EH (cell line): ENCODE measurements at places on chromosomes 1 and 21.

GRCh38 chr1:25073640-25074270, 143.7 kb upstream of the RUNX3 start:
- DNase-seq = no peak

DNA sequence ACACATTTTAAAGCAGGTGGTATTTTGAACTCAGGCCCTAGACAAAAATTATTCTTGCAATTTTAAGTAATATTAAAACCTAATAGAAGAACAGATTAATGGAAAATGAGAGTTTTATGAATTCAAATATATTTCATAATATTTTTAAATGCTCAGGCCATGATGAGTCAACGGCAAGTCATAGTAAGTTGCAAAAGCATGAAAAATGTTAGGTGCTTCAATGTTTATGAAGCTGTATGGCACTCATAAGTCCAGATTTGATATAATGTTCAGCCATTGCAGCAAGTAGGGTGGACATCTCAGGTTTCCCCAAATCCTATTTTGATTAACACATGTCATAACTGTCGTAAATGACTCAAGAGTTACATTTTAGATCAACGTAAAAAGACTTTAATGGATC, 112.6 kb downstream of the GRIK1 start:
- DNase-seq = no peak

- DNase-seq = peak; percentile 49
Observed at GRCh38 chr1:101105877-101106276, 80.3 kb upstream of the DPH5 start.

DNA sequence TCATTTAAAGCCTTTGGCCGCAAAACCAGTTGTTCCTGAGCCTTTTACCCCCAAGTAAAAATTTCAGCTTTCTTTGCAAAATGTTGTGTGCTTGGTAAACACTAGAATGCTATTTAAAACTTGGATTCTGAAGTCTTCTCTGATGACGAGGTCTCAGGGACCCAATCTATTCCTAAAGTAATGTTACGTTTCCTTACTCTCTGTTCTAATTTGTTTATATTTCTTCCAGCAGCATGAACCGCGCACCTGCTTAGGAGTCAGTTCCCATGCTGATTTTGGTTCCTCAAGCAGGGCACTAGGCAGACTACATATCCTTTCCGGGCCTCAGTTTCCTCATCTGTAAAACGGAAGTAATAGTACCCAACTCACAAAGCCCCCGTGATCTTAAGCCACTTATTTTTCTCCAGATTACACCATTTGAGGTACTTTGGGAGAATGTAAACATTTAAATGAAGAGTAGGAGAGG, 969 bp upstream of the ALDH4A1 start:
- DNase-seq = no peak

DNA sequence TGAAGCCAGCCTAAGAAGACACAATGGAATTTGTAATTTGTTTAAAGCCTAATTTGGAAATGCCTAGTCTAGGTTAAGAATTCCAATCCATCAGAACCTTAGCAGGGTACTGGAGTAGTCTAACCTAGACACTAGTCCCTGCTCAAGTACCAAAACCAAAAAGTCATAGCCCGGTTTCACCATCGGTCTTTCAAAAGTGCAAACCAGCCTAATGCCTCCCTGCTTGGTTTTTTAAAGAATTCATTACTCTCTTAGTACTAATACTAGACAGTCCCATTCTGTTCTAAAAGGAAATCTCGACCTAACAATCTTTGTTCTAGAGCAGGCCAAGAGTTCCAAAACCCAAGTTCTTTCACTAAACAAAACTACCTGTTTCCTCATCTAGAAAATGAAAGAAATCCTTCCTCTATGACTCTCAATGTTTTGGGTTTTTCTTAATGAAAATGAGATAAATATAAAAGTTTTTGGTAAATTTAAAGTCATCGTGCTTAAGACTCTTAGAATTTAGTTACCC, 2.6 kb downstream of the PUM1 start:
- DNase-seq = no peak

DNA sequence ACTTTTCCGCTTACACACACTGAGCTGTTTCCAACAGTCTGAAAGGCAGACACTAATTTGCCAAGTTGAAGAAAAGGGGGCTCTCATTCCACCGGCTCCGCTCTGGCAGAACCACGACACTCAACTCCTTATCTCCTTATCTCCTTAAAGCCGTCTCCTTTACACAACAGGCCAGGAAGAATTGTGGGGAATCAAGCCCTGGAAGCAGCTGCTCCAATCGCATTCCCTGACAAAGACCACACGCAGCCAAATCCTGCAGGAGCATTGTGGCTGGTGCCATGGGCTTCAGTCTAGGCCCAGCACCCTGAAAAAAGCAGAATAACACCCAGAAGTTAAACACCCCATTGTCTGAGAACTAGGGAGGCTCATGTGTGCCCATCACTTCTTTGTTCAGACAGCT, 24.1 kb downstream of the SUSD4 start:
- no peak for DNase-seq

DNA sequence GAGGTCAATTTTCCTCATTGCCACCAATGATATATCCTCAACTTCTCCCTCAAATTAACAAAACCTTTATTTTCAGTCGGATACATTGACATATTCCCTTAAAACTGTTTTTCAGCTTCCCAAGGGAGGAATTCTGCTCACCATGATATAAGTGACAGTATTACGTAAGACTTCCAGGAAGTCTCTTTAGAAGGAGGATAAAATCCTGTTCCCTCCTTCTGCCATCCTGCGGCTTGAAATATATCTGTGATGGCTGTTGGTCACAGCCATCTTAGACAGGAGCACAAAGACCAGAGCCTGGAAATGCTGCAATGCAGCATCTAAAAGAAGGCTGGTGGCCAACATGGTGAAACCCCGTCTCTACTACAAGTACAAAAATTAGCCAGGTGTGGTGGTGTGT, 270.4 kb downstream of the GPATCH2 start:
- no peak for DNase-seq

DNA sequence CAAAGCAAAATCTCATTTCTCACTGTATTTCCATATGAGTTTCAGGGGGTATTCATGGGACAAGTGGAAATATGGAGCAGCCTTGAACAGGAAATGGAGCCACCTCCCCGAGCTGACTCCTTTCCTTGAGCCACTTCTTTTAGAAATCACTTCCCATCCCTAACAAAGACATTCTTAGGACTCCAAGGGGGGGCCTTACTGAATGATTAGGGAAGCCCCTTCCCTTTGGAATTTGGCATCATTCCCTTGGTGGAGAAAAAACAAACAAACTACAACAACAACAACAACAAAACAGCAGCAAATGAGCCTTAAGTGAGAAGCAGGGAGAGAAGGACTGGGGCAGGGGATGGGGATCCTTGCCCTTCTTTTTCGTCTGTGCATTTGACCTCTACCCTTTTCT, 278.3 kb downstream of the ZNF648 start:
- no peak for DNase-seq

- no peak for DNase-seq
Observed at GRCh38 chr1:202619505-202619904, 90.7 kb downstream of the SYT2 start.

DNA sequence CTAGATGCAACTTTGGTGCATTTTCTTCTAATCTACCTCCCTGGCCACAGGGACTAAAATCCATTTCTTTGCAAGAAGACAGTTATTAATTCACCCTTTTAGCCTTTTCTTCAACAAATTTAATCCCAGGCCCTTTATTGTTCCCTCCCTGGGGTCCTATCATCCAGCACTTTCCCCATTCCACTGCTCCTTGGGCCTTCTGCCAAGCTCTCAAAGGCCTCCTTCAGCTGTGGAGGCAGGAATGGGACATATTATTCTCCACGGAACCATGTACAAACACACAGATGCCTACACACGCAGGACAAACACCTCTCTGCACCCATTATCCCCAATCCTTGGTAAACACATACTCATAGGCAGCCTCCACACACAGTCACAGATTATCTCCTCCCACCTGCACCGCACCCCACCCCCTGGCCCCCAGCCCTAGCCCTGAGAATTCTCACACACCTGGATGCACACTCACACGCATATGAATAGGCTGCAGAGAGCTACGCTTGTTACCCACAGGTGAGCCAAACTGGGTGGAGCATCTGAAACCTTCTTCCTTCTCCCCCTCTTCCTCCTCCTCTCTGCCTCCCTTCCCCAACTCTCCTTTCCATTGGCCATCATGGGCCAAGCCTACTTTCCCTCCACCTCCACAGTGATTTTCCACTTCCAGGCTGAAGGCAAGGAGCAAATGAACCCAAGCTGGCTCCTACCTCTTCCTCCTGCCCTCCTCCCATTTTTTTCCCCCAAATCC, 11.7 kb downstream of the TAGLN2 start:
- DNase-seq = no peak

- DNase-seq = no peak
Observed at GRCh38 chr1:17447501-17447992, 8.1 kb upstream of the RCC2 start.

DNA sequence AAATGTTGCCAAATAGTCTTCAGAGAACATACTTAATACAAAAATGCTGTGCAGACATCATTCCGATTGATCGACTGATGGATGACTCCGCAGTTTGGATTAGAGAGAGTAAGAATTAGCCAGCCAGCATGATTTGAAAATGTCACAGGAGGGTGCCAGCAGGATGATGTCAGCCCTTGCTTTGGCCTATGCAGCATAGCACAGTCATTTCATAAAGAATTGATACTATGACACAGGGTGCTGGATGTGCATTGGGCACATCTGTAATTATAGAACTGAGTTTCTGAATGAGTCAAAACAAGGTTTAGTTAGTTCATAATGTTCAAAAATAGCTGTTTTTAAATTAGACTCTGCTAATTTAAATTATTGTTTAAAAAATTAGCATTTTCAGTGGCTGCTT, 21.6 kb upstream of the TRAF5 start:
- peak; percentile 48 for DNase-seq

- DNase-seq = peak; percentile 78
Observed at GRCh38 chr1:206713910-206714312, 29.2 kb downstream of the MAPKAPK2 start.
